ENCODE measurements at places on chromosomes 6 and 20. TPM values are rescaled to one million over a fixed set of nuclear protein-coding genes. Genes with fewer than 3 reads are reported as not detected.

- no peak for DNase-seq
Observed at GRCh38 chr6:157891544-157892362, 68.7 kb downstream of the SNX9 start.

DNA sequence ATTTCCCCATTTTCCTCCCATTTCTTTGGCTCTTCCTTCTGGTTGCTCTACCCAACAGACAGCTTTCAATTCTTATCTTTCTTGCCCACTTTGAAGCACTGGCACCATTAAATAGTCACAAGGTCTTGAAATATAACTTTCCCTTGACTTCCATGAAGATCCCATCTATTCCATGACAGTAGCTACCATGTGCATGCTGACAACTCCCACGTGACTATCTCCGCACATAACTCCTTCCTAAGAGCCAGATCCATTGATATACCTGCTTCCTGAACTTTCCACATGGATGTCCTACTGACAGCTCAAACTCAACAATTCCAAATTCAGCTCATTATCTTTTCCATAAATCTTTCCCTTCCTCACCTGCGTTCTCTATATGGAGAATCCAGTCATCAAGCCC, 101.4 kb downstream of the RIN2 start:
- no peak for DNase-seq

EFCAB8 gene
- 0.15 TPM for total RNA-seq

KATNA1 gene
- 6.1 TPM for total RNA-seq

DNA sequence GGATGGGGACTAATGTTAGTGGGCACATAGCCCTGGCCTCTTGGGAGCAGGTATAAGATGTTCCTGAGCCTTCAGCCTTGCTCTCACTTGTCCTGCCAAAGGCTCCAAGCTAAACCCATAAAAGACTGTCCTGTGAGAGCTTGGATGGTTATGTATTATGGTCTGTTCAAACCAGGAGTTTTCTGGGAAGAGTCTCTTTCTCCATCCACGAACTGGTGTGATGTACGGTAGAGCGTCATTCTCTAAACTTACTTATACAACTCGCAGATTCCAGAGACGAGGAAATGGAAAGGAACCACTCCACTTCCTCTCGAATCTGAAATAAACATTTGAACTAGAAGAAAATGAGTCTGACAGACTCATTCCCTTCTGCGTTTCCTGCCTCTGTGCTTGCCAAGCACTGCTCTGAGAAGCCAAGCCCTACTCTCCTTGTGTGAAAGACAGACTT, 5.3 kb downstream of the SOBP start:
- DNase-seq = no peak

BPIFB1 gene
- total RNA-seq = 0.18 TPM

ARFGAP1 gene
- total RNA-seq = 42.6 TPM

- DNase-seq = no peak
Observed at GRCh38 chr6:119541132-119541905, 191.8 kb upstream of the MAN1A1 start.

DNA sequence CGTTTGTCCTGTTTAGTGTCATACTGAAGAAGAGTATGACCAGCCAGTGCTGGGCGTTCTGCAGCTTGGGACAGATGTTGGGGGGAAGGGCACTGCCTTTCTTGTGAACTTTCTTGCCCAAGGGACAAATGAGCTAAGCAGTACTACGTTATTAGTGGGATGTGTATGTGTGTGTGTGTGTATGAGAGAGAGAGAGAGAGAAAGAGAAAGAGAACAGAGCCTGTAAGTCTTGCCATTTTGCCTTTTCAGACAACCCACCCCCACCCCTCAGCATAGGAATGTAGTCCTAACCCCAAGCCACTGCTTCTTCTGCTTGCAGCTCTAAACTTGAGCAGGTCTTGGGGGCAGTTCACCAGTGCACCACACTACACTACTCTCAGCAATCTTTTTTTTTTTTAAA, 45.5 kb downstream of the E2F3 start:
- DNase-seq = no peak

GRCh38 chr6:129133770-129134192, 250.8 kb downstream of the LAMA2 start:
- no peak for DNase-seq

Data from left lobe of liver (tissue), 2 donors.